Cardiac muscle cell (in vitro differentiated cells and primary cell): ENCODE measurements at places on chromosomes 5 and 9.
A peak's percentile ranks its signal among the peaks of the same experiment; 100 is the strongest.

DNA sequence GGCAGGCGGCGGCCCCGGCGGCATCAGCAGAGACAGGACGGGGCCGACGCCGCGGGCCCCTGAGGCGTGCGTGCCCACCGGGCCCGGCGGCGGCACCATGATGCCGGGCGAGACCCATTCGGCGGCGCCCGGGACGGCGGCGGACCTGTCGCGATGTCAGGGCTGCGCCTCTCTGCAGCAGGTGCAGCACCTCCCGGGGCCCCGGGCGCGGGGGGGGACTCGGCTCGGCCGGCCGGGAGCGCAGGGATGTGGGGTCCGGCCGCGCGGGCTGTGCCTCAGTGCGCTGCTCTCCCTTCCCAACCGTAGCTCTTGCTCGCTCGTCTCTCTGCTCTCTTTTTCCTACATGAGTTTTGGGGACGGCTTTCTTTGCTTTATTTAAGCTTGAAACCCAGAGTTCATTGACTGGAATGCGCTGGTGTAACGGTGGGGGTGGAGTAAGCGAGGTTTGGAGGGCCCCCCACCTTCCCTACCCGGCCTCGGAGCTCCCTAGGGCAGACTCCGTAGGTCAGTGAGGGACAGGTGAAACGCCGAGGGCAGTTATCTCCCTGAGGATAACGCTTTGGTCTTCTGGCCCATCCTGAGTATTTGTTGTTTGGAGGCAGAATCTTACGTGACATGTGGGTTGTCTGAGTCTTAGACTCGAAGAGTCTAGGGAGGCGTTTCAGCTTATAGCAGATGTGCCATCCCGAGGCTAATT, 490 bp downstream of the ICE1 start:
- no peak for DNase-seq
- H3K27ac ChIP-seq: peak overlapping the region; percentile 98
- H3K4me3 ChIP-seq: peak overlapping the region; percentile 80
- H3K36me3 ChIP-seq: no peaks in the 10 kb centered on the region

DNA sequence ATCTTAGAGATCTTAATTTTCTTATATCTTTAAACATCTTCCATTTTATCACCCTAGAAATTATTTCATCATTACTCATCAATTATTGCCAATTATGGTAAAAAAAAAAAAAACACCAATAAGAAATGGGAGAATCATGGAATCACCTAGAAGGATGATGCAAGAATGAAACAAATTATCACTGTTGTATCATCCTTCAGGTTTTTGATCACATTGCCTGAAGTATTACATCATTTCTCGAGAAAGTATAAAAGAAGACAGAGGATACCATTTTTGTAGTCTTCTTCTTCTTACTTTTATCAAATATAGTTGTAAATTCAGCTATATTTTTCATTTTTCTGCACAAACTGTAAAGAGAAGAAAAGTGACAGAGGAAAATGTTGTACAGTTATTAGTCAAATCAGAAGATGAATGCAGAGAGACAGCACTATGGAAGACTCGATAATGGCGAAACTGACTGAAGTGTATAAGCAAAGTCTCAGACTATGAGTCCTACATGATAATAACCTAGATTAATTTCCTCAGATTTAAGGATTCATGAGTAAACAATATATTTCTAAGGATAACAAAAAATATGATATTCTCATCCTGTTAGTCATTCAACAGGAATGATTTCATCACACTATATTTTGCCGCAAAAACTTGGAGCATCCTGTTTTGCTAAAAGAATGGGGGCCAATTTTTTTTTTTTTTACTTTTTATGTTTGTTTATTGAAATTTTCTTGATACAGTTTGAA, 5.9 kb upstream of the STC2 start:
- peaks cover 18% of the 10 kb centered on the region for H3K4me1 ChIP-seq
- H3K27me3 ChIP-seq: no peaks in the 10 kb centered on the region
- H3K36me3 ChIP-seq: no peaks in the 10 kb centered on the region

GRCh38 chr5:145345511-145346287, 489.4 kb downstream of the PRELID2 start:
- no peaks in the 10 kb centered on the region for H3K4me1 ChIP-seq
- no peak for DNase-seq
- H3K36me3 ChIP-seq: no peaks in the 10 kb centered on the region

DNA sequence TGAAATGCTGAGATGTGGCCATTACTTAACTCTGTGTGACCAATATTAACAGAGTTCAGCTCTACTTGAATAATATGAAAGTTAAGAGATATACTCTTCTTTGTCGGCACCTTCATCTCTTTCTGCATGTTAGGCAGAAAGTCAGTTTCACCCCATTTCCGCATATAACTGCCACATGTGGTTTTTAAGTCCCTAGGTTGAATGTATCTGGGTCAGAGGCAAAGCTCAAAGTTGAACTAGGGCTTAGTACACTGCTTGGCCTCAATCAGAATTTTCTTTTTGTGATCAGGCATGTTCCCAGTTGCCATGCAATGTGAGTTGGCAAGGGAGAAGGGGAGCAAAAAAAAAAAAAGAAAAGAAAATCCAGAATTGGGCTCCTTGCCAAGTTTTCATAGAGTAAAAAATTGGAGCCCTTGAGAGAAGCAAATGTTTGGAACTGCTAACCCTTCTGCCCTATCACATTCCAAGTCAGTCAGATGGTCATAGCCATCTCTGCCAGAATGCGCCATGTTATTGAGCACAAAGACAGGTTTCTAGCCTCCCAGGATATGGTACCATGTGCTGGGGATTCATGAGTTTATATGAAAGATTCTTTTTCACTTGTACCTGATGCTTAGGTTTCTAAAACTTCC, 251.2 kb upstream of the RORB start:
- no peak overlapping the region for H3K4me3 ChIP-seq
- no peak for DNase-seq
- H3K36me3 ChIP-seq: no peaks in the 10 kb centered on the region
- no peaks in the 10 kb centered on the region for H3K27me3 ChIP-seq
- no peak overlapping the region for H3K27ac ChIP-seq

DNA sequence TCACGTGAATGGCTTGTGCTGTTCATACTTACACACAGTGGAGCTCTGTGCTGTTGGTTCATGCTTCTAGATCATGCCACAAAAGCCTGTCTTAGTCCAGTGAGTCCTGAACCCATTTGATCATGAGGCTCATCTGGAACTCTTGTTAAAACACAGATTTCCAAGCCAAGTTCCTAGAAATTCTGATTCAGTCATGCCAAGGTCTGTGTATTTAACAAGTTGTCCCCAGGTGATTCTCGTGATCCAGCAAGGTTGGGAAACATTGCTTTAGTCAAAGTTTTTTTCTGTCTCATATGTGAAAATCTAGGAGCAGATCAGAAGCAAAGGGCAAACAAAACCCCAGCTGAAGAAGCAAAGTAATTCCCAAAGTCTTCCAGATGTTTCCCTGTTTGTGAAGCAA, 112.5 kb upstream of the GAS1 start:
- H3K4me3 ChIP-seq: no peak overlapping the region
- no peaks in the 10 kb centered on the region for H3K27me3 ChIP-seq
- peaks cover 6% of the 10 kb centered on the region for H3K4me1 ChIP-seq
- no peak for DNase-seq
- no peak overlapping the region for H3K27ac ChIP-seq

- H3K4me1 ChIP-seq: peaks cover 43% of the 10 kb centered on the region
- no peaks in the 10 kb centered on the region for H3K36me3 ChIP-seq
- H3K4me3 ChIP-seq: no peak overlapping the region
- no peaks in the 10 kb centered on the region for H3K27me3 ChIP-seq
- no peak for DNase-seq
Observed at GRCh38 chr5:1104327-1105006, 7.4 kb downstream of the SLC12A7 start.

DNA sequence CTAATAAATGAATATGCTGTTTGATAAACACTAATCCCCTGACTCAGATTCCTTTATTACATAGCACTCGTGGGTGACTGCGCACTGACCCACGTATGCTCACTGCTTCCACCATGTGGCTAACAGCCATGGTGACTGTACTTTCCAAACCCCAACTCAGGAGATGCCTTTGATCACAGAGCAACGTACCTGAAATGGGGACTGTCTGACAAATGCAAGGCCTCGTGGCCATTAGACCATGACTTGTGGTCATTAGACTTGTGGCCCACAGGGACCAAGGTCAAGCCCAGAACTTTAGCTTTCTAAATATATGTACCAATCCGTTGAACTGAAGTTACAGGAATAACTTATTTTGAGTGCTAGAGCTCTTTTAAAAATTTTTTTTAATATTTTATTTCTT, 46.6 kb downstream of the CYFIP2 start:
- H3K27ac ChIP-seq: no peak overlapping the region
- H3K4me1 ChIP-seq: no peaks in the 10 kb centered on the region
- H3K36me3 ChIP-seq: peaks cover 23% of the 10 kb centered on the region
- DNase-seq: peak; percentile 68
- no peaks in the 10 kb centered on the region for H3K27me3 ChIP-seq

DNA sequence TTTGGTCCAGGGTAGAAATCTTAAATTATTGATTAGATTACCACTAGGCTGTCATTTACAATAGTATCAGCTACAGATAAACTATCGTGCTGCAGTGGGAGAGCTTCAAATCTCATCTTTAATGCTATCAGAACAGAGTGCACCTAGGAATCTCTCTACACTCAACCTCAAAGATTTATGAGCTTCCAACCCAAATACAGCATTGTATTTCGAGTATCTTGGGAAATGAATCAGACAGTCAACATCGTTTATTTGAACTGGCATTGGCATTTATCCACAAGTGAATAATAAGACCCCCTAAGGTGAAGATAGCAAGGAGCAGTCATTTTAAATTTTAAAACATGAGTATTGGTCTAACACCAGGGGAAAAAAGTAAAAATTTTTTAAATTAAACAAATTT, 1203.2 kb downstream of the CDH12 start:
- H3K27me3 ChIP-seq: no peaks in the 10 kb centered on the region
- no peaks in the 10 kb centered on the region for H3K36me3 ChIP-seq
- no peak for DNase-seq
- H3K27ac ChIP-seq: no peak overlapping the region
- H3K4me3 ChIP-seq: no peak overlapping the region

DNA sequence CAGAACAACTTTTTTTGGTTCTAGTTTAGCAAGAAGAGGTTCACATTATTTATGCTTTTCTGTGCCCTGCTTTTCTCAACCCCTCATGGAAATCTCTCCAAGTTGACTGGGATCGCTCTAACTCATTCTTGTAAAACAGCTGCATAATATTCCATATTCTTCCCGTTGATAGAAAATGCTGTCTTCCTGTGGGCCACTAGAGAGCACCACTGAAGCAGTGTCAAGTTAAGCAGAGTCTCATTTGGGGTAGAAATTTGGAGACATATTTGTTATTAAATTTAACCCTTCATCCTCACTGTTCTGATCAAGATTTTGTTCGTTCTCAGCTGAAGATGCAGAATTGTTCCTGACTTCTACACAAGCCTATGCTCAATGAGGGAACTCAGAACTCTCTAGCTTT, 140.1 kb downstream of the CEMIP2 start:
- H3K27me3 ChIP-seq: no peaks in the 10 kb centered on the region
- H3K36me3 ChIP-seq: no peaks in the 10 kb centered on the region
- H3K4me1 ChIP-seq: no peaks in the 10 kb centered on the region
- H3K4me3 ChIP-seq: no peak overlapping the region
- no peak for DNase-seq

DNA sequence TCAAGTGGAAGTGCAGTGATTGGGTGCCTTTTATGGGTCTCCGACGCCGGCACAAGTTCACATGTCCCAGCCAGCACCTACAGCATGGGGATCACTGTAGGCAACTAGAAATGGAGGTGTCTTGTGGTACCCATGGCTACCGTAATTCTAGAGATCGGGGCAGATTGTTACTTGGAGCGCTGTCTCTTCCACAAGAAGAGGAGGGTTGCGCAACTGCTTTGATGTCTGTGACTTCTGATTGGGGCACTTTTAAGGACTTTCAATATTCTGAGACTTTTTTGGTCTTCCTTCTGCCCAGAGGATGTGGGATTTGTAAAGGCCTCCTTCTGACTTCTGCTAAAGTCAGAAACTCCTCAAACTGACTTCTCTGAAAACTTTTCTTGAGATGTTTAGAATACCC, 41.9 kb downstream of the GLRX start:
- peak overlapping the region; percentile 88 for H3K27ac ChIP-seq
- H3K4me3 ChIP-seq: no peak overlapping the region
- peaks cover 42% of the 10 kb centered on the region for H3K36me3 ChIP-seq
- H3K4me1 ChIP-seq: peaks cover 3% of the 10 kb centered on the region
- no peaks in the 10 kb centered on the region for H3K27me3 ChIP-seq

GRCh38 chr5:173242675-173243121, 7.7 kb upstream of the NKX2-5 start:
- peak overlapping the region; percentile 100 for H3K27ac ChIP-seq
- peaks cover 17% of the 10 kb centered on the region for H3K4me1 ChIP-seq
- DNase-seq: peak; percentile 66
- peaks cover 21% of the 10 kb centered on the region for H3K36me3 ChIP-seq

GRCh38 chr5:168471785-168472184, 14.5 kb upstream of the RARS1 start:
- no peaks in the 10 kb centered on the region for H3K4me1 ChIP-seq
- H3K27me3 ChIP-seq: no peaks in the 10 kb centered on the region
- no peak for DNase-seq

GRCh38 chr9:134360897-134361296, 34.6 kb downstream of the RXRA start:
- no peaks in the 10 kb centered on the region for H3K27me3 ChIP-seq
- no peak overlapping the region for H3K27ac ChIP-seq
- no peaks in the 10 kb centered on the region for H3K36me3 ChIP-seq
- peaks cover 10% of the 10 kb centered on the region for H3K4me1 ChIP-seq

DNA sequence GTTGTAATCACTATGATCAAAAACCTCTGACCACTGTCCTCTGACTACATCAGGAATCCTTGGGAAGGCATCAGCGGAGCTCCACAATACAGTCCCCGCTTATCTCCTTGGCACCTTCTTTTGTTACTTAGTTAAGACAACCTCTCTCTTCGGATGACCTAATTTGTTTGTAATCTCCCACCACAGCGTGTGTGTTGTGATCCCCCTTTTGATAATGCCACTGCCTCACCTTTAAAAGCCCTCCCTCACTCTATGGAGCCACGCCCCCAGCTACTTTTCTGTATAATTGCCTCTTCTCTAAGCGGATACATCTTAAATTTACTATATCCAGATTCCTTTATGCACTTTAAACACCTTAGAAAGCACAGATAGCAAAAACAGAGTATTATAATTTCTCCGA, 35.9 kb downstream of the OR2Y1 start:
- no peak overlapping the region for H3K27ac ChIP-seq
- no peaks in the 10 kb centered on the region for H3K4me1 ChIP-seq
- no peaks in the 10 kb centered on the region for H3K36me3 ChIP-seq
- DNase-seq: no peak
